SHP77 (cell line): ENCODE measurements at places on chromosomes 12 and 14.

DNA sequence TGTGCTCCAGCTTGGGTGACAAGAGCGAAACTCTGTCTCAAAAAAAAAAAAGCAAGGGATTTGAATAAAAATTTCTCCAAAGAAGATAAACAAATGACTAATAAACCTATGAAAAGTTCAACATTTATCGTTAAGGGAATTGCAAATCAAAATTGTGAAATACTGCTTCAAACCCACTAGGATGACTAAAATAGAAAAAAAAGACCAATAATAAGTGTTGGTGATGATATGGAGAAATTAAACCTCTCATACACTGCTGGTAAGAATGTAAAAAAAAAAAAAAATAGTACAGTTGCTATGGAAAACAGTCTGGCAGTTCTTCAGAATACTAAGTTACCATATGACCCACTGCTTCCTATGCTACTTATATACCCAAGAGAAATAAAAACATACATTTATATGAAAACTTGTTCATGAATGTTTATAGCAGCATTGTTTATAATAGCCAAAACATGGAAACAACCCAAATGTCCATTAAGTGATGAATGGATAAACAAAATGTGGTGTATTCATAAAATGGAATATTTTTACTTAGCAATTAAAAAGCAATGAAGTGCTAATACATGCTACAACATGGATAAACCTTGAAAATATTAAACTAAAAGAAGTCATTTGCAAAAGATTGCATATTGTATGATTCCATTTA lies 39.4 kb upstream of the TMPRSS12 start:
- DNase-seq, result no peak

DNA sequence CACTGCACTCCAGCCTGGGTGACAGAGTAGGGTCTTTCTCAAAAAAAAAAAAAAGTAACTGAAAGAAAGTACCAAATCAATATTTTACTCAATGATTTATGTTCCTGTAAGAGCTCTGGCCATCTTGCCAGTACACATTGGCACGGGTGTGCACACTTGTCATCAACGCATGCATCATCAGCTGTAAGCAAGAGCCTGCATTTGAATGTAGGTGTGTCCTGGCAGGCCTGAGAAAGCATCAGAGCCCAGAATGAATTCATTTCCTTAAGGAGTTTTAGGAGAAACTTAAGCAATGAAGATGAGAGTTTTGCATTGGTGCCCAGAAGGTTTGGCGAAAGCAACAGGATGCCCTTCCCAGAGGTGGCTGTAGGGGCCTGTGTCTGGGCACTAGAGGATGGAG lies 88.5 kb upstream of the FZD10 start:
- DNase-seq, result no peak

DNA sequence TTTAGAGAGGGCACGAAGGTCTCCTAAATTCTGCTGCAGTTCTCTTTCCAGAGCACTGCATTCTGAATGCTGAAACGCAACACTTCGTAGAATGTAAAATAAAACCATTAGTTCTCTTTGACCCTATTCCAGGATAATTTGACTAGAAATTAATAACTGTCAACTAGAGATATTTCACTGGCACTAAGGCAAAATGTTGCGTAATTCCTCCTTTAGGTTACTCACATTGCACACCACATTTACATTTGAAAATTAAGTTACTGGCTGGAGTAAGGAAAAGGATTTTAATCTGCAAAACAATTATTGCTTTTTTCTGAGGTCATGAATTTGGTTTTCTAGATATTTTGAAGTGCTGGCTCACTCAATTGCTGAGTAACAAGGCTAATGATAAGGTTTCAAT lies 58.0 kb upstream of the TRHDE start:
- no peak for DNase-seq

DNA sequence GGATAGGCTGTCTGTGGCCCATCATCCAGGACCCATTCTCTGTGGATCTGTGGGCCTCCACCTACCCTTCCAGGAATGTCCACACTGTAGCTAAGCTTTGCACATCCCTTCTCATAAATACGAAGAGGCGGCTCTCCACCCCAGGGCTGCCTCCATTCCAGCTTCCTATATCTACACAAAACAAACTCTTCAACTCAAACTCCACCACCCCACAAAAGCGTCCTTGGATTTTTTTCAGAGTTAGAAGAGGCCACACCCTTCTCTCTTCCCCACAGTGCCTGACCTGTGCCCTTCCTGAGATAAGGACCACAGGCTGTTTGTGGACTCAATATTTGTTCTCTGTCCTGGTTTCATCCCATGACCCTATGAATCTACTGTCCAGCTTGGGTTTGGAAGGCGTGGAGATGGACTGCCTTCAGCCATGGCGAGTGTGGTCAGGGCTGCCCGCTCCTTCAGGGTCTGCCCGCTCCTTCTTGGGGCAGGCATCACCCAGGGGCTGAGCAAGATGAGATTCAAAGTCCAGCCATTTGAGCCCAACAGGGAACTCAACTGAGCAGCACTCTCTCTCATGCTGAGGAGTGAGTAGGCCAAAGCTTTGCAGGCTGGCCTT lies 13.0 kb upstream of the SERPINA12 start:
- no peak for DNase-seq

DNA sequence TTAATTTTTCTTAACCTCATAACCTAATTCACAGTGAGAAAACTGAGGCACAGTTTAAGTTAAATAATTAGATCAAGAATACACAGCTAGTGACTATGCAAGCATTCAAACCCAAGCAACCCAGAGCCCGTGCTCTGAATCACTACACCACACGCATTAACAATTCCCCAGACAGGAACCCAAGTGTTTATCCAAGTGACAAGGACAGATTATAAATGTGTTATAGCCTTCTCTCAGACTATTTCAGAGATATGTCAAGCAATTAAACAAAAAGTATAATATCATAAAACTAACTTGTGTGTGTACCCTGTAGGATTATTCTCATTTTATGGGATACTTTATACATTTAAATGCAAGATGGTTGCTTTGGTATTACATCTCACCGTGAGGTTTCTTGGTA lies 43.8 kb downstream of the MED13L start:
- DNase-seq, result no peak

GRCh38 chr12:58814036-58814435 lies 106.3 kb downstream of the LRIG3 start:
- no peak for DNase-seq
